ENCODE measurements at places on chromosomes 5 and 9.

DNA sequence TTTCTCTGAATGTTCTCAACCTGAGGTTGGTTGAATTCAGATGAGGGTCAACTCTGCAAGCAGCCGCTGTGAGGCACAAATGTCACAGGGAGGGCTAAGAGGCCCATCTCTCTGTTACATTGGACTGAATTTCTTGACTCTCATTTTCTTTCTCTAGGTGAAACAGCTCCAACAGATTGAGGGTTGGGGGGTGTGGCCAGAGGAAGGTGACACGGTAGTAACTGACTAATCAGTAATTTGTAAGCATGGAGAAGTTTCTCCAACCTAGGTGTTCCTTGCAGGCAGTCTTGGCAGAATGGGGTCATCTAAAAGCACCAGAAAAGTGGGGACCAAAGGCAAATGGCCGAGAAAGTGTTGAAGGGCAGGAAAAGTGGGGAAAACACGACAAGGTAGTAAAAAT lies 16.8 kb downstream of the CCT5 start:
- no peak for DNase-seq

GRCh38 chr9:26229324-26230054 lies 551.2 kb upstream of the TUSC1 start:
- DNase-seq = no peak

DNA sequence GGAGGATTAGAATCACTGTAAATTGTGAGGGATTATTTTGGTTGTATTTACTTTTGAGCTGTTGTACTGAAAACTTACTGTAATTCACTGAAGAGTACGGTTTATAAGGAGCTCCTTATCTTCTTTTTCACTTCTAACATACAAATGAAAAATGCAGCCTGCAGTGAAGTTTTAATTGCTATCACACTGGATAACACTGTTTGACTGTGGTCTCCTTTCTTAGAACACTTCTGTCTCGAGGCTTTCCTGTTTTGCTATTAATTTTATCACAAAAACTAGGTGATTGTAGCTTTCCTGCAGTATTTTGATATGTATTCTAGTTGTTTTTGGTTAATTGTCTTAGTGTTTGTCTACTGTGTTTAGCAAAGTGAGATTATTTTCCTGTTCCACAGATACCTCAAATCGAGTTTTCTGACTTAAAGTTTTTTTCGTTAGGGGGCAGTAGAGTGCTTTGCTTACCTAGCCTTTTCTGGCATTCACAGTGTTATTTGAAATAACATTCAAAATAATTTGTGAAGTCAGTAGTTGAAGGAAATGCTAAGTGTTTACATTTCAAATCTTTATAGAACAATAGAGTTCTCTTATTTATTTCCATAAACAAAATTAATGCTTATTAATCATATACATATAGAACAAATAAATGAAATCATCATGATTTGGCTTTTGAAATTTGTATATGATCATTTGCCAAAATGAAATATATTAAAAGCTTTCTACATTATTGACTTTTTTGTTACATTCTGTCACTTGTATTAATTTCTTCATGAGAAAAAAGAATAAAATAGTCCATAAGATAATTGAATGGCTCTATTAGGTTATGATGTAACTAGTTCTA lies 52.9 kb downstream of the COMMD10 start:
- no peak for DNase-seq

DNA sequence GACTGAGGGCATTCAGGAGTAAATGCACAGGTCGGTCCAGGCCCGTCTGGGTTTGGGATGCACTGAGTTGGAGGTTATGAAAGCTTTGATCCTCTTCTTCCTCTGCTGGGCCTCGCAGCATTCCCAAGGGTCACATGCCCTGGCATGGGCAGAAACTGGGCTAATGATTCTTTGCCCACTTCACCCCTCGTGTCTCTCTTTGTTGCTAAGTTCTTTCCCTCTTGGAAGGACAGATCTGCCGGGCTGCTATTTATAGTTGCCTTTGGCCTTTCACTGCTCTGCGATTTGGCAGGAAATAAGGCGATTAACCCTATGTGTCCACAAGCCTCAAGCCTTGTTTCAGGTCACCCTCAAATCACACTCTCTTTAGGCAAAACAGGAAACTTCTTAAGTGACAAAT lies 66.9 kb downstream of the ENTREP1 start:
- no peak for DNase-seq

DNA sequence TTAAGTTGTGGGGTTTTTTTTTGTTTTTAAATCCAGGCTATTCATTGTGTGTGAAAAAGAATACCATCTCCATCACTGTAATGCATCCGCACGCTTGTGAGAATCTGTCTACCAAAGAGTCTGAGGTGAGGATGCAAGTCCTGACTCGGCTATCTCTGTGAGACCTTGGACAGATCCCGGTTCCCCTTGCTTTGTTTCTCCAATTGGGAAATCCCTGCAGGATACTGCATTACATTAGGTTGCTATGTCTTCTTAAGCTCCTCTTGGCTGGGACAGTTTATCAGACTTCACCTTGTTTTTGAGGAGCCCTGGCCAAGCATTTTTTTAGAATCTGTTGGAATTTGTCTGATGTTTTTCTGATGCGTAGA lies 46.8 kb downstream of the GALNT10 start:
- no peak for DNase-seq

DNA sequence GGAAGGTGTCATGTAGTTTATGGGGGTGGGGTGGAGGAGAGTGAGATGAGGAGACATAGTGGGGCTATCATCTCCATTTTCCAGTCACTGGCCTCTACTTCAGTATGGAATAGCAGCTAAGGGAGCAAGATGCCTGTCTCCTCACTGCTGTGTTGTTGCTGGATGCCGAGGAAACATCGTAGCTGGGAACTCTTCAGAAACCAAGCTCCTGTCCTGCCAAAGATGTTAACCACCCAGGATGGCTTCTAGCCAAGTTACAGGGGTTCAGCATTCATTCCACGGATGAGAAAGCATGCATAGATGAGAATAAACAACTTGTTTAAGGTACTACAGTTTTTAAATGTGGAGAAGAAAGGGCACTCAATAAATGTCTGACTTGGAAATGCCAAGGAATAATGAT lies 226.5 kb downstream of the ASTN2 start:
- DNase-seq = no peak

GRCh38 chr5:86115164-86115563 lies 502.6 kb upstream of the COX7C start:
- DNase-seq = no peak

DNA sequence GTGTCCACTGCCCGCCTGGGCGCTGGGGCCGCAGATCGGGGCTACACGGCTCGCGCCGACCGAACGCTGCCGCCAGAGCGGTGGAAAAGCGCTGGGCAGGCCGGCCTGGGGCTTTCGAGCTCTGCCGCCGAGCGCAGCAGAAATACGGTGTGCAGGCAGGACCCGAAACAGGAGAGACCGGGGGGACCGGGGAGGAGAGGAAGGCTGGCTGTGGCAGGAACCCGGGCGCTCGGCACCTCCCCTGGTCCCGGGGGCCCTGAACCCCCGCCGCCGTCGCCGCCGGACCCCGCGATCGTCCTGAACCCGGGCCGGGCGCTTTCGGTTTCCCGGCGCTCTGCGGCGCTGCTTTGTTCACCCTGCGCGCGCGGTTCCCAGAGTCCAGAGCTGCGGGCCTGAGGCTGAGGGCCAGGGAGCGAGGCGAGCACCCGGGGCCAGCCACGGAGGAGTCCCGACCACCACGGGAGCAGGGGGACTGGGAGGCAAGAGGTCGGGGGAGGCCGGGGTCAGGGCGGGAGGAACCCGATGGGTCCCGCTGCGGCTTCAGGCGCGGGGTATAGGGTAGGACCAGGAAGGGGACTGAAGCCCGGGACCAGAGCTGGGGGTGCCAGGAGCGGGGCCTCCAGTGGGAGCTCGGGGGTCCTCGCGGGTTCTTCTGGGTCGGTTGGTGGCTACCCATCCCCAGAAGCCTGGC lies 12.0 kb downstream of the IRX2 start:
- no peak for DNase-seq

- DNase-seq = no peak
Observed at GRCh38 chr5:65151614-65152013, 330.1 kb downstream of the ADAMTS6 start.

DNA sequence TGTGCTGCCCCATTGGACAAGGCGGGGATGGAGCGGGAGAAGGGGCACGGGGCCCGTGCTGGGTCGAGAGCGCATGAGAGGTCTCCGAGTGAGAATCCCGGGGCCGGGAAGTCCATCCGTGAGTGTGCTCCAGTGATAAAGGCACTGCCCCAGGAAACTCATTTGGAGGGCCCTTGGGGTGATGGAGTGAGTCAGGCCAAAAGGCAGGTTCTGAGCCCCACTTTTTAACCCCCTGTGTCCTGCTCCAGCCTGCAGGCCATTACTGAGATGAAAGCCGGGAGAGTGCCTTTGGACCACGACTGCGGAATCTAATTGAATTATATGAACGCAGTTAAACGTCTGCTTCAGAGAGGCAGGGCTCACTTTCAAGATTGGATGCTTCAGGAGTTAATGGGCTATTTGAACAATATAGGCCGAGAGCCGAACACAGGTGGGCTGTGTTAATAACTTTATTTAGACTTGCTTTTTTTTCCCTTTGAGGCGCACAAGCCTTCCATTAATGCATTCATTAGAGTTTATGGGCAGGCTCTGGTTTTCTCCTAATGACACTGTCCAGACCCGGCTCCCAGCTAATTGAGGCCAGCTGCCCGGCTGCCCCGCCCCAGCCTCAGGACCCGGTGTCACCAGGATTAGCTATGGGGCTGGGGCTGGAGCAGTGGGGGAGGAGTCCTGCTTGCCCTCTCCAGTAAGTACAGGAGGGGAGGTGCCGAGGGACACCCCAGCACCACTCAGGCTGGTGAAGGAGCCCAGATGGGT lies 79.1 kb upstream of the LMX1B start:
- no peak for DNase-seq

- DNase-seq = no peak
Observed at GRCh38 chr9:137224830-137225694, at the start of gene CYSRT1. CYSRT1 (plus strand) TSS chr9:137225174; CDS start chr9:137225622, 448 bp downstream.

DNA sequence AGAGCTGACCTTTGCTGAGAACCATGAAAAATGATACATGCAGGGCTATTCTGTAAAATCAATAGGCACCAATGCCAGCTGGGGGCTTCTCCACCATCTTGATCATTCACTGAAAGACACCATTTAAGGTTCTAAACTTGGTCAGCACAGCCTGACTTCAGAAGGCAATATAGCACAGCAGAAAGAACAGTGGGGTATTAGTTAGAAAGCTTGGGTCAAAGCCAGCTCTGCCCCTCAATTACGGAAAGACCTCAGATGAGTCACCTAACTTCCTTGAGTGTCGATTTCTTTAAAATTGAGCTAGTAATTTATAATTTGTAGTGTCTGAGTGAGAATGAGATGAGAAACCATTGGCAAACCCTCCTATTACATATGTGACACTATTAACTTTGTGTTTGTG lies 3.4 kb downstream of the TNC start:
- no peak for DNase-seq

DNA sequence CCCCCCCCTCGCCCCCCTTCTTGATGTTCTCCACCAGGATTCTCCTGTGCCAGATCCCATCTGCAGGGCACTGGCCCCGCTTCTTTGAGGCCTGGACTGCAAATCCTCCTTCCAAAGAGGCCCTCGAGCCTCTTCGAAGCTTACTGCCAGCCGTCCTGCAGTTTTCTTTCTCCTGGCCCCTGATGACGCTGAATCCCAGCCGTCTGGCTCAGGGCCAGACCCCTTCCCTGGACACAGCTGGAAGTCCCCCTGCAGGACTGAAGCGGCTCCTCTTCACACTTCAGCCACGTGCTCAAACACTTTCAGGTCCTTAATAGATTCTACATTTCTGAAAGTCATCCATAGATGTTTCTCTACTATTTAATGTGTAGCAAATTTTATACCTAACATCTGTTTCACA lies 121.5 kb downstream of the EHMT1 start:
- DNase-seq = no peak

DNA sequence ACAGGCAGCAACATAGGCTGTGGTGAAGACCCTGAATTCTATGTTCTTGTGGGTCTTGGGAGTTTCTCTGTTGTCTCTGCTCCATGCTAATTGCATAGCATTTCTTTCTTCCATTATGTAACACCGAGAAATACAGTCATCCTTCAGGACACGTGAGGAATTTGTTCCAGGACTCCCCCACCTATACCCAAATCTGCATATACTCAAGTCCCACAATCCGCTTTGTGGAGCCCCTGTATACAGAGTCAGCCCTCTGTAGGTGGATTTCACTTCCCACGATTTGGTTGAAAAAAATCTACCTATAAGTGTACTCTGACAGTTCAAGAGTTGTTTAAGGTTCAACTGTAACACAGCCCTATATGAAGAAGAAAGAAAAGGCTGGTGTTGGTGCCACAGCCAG lies 22.1 kb downstream of the ANKRD33B start:
- no peak for DNase-seq

GRCh38 chr9:32426278-32426939 lies 42.0 kb downstream of the ACO1 start:
- DNase-seq = no peak

GRCh38 chr9:135047521-135047920 lies 39.9 kb upstream of the OLFM1 start:
- DNase-seq = no peak

DNA sequence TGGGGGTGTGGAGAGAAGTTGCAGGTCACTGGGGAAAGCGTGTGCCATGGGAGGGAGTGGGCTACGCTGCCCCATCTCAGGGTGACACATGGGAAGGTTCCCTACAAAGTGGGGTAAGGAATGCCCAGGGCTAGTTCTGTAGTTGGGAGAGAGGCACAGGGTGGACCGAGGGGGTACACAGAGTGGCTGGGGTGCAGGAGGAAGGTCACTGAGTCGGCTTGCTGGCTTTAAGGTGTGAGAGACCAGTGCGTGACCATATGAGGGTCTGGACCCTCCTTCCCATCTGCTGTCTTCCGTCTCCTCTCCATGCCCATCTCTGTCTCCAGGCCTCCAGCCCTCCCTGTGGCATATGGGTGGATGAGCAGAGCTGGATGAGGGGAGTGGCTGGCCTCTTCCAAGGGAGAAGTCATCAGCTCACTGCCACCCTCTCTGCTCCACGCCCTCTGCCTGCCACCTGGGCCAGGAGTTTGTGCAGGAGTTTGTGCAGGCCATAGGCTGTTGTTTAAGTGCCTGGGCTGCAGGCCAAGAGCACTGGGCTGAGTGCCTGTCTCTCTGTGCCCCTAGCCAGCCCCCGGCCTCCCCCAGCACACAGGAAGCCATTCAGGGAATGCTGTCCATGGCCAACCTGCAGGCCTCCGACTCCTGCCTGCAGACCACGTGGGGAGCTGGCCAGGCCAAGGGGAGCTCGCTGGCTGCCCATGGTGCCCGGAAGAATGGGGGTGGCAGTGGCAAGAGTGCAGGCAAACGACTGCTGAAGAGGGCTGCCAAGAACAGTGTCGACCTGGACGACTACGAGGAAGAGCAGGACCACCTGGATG lies 96.8 kb downstream of the PHF2 start:
- no peak for DNase-seq

Measured in activated CD8-positive, alpha-beta memory T cell treated with anti-CD3 and anti-CD28 coated beads for 4 hours (primary cell).